ENCODE measurements at places on chromosomes 16 and 17. TPM values are rescaled to one million over a fixed set of nuclear protein-coding genes. Genes with fewer than 3 reads are reported as not detected.

KCNJ2 gene
- 1.9 TPM for polyA plus RNA-seq

TEKT5 gene
- not detected for polyA plus RNA-seq

NPIPA3 gene
- polyA plus RNA-seq, result 1.0 TPM

EVI2B gene
- polyA plus RNA-seq, result 1.8 TPM

NPIPB8 gene
- 0.06 TPM for polyA plus RNA-seq

CNEP1R1 gene
- polyA plus RNA-seq, result 8.3 TPM
